NCI-H2171 treated with DMSO at 0.1 percent for 48 hours (cell line): ENCODE measurements at places on chromosomes 11 and 22.
A peak's percentile ranks its signal among the peaks of the same experiment; 100 is the strongest.

GRCh38 chr11:111870113-111870512, 1.3 kb downstream of the ALG9 start:
- DNase-seq = peak; percentile 26

DNA sequence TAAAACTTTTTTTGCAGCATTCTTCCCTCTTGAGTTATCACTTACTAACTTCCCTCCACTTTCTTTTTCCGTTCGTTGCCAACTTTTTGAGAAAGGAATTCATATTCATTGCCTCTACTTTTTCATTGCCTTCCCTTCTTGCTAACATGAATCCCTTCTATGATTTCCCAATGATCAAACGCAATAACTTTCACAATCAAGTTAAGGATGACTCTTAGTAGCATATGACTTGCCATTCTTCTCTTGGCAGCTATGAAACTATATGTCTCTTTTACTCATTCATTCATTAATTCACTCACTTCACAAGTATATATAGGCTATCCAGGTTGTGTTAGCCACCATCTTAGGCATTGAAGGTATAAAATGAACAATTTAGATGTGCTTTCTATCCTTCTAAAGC, 16.6 kb upstream of the ARHGAP20 start:
- no peak for DNase-seq

DNA sequence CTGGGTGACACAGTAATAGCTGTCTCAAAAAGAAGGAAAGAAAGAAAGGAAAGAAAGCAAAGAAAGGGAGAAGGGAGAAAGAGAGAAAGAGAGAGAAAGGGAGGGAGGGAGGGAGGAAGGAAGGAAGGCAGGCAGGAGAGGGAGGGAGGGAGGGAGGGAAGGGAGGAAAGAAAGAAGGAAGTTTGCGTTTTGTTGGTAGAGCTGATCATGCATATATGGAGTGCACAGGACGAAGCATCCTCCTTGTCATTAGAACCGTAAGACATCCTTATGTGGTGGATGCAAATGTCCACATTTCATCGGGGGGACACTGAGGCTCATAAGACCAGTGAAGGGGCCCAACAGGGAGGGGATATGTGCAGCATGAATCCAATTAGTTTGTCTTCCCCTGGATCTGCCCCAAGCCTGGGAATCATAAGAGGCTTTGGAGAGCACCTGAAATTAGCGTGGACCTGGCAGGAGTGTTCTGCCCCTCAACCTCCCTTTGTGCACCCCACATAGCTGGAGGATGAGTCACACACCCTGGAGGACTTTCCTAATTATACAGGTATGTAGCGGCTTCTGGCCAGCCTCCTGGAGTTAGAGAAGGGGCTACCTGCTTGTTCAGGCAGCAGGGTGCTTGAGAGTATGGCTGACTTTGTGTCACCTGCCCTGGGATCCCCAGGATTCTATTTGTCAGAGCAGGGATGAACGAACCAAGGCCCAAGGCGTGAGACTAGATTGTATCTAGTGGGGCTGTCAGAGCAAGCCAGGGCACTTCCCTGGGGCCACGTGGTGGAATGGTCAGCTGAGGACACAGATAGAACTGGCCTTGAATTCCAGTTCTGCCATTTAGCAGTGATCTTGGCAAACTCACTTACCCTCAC, 119.7 kb upstream of the CD82 start:
- no peak for DNase-seq

DNA sequence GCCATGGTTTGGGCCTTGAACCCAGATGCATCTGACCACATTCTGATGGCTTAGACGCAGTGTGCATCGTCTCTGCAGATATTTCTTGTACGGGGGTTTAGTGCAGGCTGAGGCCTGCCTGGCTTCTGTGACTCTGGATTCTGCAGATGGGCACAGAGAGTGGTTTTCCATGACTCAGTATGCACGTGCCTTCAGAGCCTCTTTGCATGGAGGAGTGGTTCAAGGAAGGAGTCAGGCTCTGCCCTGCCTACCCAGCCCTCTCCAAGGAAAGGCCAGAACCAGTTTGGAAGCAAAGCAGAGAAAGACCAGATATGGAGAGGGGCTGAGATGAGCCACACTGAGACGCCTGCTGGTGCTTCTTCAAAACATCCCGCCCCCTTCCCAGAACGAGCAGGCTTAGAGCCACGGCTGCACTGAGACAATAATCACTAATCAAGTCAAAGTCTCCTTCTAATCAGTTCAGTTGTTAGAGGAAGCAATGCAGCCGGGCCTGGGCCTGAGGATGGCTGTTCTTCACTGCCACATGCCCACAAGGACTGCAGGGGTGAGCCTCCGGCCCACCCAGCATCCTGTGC, 308.9 kb downstream of the NXPE2 start:
- no peak for DNase-seq

DNA sequence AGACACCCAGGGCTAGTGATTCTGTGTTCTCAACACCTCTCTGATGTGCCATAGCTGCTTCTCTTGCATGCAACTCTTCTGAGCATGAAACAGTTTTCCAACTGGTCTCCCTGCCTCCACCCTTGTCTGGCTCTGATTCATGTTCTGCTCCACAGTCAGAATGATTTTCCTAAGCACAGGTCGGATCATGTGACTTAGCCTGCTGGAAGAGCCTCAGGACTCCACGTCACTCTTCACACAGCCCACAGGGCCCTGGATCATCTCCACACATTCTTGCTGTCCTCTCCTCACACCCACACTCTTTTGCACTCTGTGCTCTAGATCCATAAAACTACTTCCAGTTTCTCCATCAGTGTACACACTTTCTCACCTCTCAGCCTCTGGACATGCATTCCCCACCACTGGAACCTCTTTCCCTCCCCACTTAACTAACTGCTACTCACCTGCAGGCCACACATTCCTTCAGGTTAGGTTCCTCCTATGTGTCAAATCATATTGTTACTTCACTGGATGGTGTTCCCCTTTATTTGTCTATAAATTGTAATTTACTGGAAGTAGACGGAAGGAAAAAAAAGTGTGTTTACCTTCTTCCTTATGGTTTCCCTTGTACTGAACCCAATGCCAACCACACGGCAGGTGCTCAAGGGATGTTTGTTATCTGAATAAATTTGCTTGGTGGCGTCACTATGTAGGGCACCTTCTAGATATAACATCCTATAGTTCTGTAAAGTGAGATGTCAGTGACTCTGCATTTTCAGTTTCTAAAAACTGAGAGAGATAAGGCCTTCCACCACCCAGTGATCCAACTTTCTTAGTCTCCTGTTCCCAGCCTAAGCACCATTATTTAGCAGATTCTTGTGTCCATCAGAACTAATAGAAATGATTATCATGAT, 133.7 kb downstream of the ETS1 start:
- no peak for DNase-seq

DNA sequence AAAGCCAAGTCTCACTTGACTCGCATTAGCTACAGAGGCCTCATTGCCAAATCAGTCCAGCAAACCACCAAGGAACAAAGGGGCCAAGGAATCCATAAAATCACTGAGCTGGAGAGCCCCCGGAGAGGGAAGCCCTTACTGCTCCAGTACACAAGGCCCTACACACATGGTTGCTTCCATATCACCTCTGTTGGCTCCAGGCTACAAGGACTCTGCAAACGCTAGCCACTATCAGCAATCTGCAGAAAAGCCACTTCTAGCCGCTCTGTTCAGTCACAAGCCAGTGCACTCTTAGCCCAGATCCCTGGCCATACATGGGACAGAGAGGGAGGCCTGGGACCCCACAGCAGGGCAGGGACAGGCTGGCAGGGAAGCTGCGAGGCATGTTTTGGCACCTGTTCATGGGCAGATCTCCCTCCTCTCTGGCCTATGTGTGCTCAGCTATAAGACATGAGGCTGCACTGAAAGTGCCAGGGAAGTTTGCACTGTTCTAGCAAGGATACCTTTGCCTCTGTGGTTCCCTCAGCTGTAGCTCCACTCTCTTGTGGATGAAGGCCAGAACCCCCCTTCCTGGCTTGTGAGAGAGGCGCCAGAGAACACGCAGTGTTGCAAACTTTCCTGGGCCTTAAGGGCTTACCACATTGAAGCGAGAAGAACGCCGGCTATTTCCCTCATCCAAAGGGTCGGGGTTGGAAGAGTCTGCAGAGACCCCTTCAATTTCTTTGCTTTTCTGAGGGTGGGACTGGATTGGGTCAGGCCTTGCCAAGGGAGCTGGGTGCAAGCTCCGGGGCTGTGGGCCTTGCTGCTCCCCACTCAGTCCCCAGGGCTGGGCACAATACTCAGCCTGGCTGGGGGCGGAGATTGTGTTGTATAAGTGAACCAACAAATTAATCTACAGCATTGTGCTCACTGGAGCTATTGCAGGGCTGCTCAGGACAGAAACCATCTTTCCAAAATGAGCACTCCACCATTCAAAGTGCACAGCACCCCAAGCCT, 108.7 kb upstream of the PITPNB start:
- no peak for DNase-seq

GRCh38 chr11:130076778-130077481, 7.2 kb downstream of the APLP2 start:
- DNase-seq = no peak

- no peak for DNase-seq
Measured at GRCh38 chr11:60377401-60378136, 763 bp upstream of the MS4A7 start.

DNA sequence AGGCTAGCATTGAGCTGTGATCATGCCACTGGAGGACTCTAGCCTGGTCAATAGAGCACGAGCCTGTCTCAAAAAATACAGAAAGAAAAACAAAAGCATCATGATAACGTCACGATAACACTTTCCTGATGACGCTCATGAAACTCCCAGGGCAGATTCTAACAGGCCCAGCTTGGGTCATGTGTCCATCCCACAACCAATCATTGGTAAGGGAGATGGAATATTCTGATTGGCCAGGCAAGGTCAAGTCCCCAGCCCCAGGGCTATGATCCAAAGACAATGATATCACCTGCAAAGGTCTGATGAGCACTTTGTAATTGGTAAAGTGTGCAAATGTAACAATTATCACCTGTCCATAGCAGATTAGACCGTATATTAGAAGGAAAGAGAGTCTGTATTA, 21.5 kb upstream of the DDX6 start:
- DNase-seq = no peak

DNA sequence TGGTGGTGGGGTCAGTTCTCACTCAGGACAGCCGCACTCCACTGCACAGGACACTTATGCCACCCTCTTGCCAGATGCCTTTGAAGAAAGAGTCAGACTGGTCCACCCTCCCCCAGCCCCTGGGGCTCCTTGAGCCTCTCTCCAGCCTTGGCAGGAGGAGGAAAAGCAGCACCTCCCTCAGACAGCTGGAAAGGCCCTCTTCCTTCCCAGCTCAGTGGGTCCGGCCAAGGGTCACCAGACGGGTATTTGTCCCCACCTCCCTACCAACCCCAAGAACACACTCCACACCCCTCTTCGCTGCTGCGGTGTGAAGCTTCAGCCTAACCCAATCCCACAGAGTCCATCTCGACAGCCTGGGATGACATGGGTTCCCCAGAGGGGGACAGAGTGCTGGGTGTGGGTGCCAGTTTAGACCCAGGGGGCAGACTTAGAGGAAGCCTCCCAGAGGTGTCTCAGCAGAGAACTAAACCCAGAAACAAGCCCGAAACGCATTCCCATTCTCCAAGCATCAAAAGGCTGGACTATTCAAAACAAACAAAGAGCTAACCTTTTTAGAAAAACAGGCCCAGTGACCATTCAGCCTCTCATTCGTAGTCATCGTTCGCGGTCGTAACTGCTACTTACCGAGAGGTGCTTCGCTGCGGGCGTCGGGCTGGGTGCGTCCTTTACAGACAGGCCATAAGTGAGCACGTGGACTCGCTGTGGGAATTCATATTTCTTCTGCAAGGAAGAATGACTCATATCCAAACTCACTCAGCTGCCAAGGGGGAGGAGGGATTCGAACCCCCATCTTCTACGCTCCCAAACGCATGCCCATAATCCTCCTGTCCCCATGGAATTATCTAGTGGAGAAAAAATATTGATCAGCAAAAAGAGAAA, 57.5 kb upstream of the ANO1 start:
- DNase-seq = no peak

DNA sequence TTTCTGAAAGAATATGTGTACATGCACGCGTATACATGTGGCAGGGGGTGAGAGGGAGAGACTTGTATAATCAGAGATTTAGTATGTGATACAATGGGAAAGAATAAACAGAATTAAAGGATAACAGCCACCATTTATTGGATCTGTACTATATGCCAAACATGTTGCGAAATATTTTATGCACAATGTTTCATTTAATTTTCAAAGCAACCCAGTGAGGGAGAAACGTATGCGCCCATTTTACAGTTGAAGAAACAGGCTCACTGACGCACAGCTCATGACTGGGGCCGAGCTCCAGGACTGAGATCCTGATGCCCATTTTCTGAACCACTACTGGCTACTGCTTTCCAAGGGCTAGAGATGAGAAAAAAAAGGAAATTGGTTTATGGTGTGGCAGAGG, 3.3 kb upstream of the OAF start:
- DNase-seq = no peak

DNA sequence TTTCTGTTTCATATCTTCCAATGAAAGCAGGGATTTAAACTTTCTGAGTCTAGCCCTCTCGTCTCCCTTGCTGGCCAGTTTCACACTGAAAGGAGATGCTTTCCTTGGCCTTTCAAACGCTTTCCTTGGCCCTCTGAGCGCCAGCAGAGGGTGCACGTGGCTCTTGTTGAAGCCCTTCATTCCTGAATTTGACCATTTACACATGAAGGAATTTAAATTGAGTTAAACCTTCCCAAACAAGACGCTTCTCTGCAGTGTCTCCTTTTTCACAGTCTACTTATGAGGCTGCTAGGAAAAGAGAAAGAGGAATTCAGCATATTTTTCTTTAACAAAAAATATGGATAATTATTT, 21.6 kb downstream of the NNMT start:
- no peak for DNase-seq

GRCh38 chr11:17572791-17573460, 25.9 kb downstream of the OTOG start:
- DNase-seq = no peak

- DNase-seq = no peak
Measured at GRCh38 chr22:29750559-29751538, 16.0 kb downstream of the ZMAT5 start.
